ENCODE measurements at places on chromosomes 7 and 10.

- no peak for DNase-seq
Measured at GRCh38 chr7:142717453-142717852, 31.8 kb upstream of the PRSS1 start.

GRCh38 chr7:11833431-11833830, 1.4 kb upstream of the THSD7A start:
- no peak for DNase-seq

DNA sequence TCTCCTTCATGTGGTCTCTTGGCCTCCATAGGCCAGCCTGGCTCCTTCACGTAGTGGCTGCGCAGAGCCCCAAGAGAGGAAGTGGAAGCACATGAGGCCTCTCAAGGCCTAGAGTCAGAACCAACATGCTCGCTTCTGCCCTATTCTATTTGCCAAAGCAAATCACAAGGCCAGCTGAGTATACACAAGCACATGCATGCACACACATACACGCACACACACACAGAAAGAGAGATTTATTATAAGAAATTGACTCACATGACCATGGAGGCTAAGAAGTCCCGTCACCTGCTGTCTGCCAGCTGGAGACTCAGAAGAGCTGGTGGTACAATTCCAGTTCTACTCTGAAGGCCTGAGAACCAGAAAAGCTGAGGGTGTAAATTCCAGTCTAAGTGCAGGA, 64.3 kb upstream of the NRP1 start:
- no peak for DNase-seq

DNA sequence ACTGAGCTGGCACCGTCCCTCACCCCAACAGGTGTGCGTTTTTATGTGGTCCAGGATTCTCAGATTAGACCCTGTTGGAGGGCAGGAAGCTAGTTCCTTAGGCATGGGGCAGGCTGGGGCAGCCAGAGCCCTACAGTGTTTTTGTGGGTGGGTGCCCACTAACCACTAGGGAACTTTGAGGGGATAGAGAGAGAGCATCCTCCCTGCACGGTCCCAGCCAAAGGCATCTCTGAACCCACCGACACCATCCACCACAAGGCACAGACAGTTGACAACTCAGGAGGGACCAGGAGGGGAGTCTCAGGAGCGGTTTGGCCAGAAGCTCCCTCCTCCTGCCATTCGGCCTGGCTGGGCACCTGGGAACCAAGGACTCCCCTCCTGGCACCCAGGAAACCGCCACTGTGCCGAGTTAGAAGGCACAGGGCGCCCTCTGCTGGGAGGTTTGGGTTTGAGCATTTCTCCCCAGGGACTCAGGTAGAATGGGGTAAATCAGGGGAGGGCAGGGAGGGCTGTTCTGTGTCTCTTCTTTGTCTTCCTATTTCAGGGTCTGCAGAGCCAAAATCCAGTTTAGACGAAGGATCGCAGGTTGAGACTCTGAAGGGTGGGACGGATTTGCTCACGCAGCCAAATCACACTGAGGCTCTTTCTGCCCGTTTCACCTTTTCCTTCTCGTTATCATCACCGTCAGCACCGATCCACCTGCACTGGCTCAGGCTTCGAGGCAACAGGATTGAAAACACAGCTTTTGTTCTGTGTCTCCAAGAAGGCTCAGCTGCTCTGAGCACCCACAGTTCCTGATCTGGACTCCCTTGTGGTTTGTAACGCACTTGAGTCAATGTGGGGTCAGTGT, 84.8 kb upstream of the COL13A1 start:
- peak; percentile 32 for DNase-seq

- no peak for DNase-seq
Measured at GRCh38 chr10:87079106-87079836, 15.4 kb downstream of the GLUD1 start.

DNA sequence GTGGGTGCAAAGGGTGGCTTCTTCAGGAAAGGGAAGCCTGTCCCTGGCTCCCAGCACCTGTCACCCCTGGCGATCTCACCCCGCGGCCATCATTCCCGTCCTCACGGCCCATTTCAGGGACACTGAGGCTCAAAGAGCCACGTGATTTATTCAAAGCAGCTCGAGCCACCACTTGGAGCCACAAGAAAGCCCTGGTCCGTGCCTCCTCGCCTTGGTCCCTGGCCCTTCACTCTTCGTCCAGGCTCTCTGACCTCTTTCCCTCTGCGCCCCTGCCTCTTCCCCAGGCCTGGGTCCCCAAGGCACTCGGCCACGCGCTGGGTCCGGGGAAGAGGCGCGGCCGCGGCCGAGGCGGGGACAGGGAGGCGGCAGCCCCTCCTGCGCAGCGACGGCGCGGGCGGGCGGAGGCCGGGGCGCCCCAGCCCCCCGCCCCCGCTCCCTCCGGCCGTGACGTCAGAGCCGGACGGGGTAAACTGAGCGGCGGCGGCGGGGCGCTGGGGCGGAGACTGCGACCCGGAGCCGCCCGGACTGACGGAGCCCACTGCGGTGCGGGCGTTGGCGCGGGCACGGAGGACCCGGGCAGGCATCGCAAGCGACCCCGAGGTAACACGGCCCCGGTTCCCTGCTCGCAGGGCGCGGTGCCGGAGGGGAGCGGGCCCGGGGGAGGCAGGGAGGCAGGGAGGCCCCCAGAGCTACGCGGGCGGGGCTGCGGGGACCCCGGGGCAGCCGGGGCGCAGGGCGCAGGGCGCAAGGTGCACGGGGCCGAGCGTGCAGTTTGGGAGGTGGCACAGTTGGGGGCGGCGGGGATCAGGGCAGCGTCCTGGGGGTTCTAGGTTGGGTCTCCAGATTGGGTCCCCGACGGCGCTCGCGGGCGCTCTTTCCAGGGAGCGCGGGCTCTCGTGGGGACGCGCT, at the start of gene SLC18A2:
Gene SLC18A2 (plus strand): TSS at position 494 of the 909 bp plus-strand sequence. CDS start 580 bp downstream, outside the sequence.
- no peak for DNase-seq

DNA sequence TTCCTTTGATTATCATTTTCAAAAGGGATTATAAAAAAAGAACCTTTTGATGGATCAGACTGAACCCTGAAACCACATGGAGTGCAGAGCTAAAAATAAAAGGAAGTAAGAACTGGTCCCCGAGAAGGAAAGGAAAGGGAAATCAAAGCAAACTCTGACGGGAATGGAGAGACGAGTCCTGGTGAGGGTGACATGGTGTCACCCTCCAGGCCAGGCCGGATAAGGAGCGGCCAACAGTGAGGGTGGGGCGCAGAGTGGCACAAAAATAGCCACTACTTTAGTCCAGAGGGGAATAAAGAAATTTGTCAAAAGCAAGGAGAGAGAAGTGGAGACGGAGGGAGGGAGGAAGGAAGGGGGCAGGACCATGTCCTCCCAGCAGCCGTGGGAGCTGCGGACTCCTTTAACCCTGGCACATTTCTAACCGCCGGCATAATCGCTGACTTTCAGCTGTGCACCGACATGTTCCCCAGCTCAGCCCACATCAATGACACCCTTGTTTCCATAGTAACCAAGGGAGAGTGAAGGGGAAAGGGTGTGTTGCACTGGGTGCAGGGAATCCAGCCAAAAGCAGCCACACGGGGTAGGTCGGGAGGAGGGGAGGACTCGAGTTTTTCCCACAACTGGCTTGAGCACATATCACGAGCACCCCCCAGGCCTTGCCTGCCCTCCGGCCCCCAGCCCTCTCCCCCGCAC, 29.7 kb downstream of the TRIM8 start:
- DNase-seq = peak; percentile 43

DNA sequence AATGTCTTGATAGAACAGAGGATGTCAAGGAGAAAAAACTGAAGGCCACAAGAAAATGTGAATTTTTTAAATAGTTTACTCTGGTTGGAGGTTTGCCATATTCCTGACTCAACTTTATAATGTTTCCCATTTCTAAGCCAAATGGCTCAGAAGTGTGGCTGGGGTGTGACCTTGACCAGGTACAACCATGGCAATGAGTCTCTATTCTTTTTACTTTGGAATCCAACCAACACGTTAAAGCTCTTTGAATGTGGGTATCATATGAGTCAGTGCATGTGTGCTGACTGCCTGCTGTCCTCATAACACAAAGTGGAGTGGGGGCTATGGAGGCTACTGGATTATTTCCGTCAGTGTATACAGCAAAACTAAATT, 33.5 kb upstream of the DLD start:
- DNase-seq = no peak

DNA sequence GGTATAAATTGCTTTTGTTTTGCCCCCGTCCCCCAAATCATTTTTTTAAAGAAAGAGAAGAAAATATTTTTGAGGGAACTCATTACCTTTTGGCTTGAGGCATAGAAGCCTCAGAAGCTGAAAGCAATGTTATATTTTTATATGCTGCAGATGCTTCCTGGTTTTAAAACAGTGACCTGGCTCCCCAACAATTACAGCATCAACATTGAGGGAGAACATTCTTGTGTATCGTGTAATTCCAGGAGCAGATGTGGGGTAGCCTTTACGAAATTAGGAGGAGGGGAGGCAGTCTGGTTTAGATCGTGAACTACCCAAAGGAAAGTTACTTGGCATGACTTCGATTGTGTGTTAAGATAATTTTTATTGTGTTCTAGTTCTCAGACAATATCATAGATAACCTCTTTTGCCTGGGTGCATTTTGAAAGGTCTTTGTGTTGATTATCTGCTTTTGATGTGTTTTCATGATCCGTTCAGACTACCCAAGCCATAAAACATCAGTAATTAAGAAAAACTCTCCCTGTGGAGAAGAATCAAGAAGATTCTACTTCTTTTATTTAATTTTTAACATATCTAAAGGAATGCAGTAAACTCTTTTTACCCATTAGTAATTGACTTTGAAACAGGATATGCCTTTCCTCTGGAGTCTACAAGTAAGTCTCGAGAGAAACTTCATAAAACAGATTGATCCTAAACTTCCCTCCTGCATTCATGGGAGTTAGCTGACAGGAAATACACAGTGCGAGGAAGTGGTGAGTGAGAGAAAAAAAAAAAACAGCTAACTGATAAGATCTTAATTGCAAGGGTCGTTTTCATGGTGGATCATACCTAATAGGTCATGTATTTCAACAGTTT, 141.4 kb downstream of the KIAA1217 start:
- no peak for DNase-seq

- no peak for DNase-seq
Measured at GRCh38 chr10:55091691-55092328, 290.8 kb upstream of the PCDH15 start.

DNA sequence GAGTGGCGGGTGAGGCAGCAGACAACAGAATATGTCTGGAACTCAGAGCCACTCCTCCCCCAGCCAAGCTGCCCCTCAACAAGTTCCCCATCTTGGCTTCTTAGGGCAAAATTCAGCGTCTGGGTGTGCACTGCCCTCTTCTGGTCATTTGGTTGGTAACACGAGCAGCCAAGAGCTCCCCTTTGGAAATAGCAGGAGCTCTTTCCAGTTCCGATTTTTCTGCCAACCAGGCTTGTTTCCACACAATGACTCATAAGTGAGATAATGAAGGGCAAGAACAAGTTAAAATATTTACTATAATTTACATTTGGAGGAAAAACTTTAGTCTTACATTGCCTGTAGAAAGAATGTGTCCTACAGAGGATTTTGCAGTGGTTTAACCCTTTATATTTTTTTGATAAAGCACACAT, 70.5 kb downstream of the ADCYAP1R1 start:
- DNase-seq = no peak

GRCh38 chr7:4208086-4208485, 474.0 kb upstream of the FOXK1 start:
- DNase-seq = no peak

DNA sequence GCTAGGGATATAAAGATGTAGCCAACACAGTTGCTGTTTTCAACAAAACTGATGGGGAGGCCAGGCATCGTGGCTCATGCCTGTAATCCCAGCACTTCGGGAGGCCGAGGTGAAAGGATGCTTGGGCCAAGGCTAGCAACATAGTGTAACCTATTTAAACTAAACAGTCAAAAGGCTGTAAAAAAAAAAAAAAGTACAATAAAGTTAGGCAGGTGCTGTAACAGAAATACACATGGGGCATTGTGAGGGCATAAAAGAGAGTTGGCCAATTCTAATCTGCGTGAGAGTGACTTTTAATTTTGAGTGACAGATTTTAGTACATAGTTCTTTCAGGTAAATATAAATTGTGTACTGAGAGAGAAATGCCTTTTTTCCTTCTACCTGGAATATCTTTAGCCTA, 6.2 kb downstream of the XRCC2 start:
- no peak for DNase-seq

DNA sequence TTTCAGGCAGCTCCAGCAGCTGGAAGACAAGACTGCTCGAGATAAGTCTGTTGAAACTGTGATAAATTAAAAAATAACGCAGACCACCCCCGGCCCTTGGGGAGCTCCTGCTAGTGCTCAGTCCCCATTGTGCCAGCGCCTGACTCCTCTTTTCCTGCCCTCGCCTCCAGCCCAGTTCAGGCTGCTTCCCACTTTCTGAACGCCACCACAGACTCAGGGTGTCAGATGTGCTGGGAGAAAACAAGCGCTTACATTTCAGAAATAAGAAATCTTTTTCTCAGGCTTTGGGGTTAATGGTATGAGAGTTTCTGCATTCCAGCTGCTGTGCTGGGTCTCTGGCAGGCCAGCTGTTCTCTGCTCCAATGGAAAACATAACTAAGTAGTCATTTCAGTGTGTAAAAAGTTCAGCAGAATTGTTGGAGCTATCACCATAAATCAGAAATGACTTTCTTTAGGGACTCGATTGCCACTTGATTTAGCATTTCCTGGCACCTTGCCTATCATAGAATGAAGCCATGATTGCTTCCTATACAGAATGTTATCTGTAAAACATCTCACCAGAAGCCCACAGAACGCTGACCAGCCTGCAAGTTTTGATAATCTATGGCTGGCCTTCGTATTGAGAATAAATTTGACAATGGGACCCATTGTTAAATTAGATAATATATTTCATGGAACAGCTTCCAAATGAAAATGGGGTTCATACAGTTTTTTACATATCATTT, 257.0 kb upstream of the ZNF32 start:
- DNase-seq = no peak

DNA sequence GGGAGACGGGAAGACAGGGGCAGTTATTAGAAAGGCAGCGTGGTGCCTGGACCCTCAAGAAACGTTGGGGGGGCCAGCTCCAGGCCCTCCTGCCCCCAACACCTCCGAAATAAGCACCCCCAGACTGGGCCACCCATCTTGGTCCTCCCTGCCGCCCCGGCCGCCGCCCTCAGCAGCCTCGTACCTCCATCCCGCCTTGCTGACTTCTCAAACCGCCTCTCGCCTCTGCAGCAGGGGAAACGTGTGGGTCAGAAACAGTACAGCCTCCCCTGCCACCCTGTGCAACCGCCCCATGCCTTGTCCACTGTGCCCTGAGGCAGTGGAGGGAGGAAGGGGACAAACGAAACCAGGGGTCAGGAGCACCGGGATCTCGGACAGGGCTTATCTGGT, 7.2 kb downstream of the GIGYF1 start:
- no peak for DNase-seq

- DNase-seq = no peak
Measured at GRCh38 chr7:46152696-46153095, 231.6 kb upstream of the IGFBP3 start.

GRCh38 chr7:1708596-1709251, 38.6 kb downstream of the ELFN1 start:
- no peak for DNase-seq

DNA sequence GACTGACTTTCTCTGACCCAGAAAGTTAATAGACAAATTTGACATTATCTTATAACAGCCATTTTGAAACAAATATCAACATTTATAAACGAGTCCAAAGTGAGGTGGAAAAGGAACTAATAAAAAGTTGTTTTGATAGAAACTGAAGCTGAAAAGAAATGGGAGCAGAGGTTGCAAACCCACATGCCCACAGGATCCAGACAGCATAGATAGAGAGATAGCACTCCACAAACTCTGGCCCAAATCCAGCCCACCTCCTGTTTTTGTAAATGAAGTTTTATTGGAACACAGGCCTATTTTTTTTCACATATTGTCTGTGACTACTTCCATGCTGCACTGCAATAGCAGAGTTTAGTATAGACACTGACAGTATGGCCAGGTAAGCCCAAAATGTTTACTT, 171.9 kb downstream of the PRKG1 start:
- no peak for DNase-seq

Data from T-helper 17 cell (primary cell).